ENCODE measurements at places on chromosomes 11 and 22. TPM values are rescaled to one million over a fixed set of nuclear protein-coding genes. Genes with fewer than 3 reads are reported as not detected.

Gene INPP5J
- total RNA-seq, result 4.1 TPM

Gene MPZL2
- total RNA-seq, result 81.7 TPM

Gene OR4A16
- not detected for total RNA-seq

Gene PTH
- total RNA-seq, result not detected

GRCh38 chr11:109000531-109000930 is 335.7 kb downstream of the DDX10 start:
- no peaks in the 10 kb centered on the region for H3K4me1 ChIP-seq
- no peaks in the 10 kb centered on the region for H3K36me3 ChIP-seq
- H3K27ac ChIP-seq, result no peak overlapping the region
- no peaks in the 10 kb centered on the region for H3K27me3 ChIP-seq
- DNase-seq, result no peak
- no peak overlapping the region for H3K4me3 ChIP-seq

DNA sequence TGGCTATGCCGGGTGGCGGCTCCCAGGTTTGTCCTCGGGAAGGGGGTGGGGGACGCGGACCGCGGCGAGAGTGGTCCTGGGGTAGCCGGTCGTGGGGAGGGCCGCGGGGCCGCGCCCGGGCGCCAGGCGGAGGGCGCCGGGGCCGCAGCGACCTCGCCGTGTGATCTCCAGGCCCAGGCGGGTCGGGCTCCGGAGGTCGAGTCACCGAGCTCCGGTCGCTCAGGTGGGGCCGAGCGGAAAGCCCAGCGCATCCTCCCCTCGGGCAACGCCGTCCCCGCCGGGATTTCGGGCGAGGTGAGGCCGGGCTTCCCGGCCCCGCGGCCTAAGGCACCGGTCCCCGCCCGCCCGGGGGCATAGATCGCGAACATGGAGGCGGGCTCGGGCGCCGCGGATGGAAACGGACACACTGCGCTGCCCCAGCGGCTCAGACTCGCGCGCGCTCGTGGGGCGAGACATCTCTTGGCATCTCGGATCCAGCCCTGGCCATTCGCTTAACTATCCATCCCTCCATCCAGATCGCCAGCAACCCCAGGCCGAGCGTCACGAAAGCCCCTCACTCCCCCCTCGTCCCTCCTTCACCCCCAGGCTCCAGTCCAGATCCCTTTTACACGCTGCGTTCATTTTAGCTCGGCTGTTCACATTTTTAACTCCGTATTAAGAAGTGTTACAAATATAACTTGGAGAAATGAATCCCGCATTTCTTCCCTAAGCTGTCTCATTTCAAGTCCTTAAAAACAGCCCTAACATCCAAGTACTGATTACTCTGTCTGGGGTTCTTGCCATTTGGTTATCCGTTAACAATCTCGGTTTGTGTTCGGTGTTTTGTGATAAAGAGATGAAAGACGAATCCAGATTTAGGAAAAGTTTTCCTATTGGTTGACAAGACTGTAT is 460 bp downstream of the ZC3H12C start:
- peaks cover 17% of the 10 kb centered on the region for H3K36me3 ChIP-seq
- H3K4me3 ChIP-seq, result peak overlapping the region; percentile 87
- H3K27me3 ChIP-seq, result no peaks in the 10 kb centered on the region
- peaks cover 9% of the 10 kb centered on the region for H3K4me1 ChIP-seq
- H3K27ac ChIP-seq, result peak overlapping the region; percentile 89

- H3K27ac ChIP-seq, result no peak overlapping the region
- peaks cover 22% of the 10 kb centered on the region for H3K4me1 ChIP-seq
- H3K36me3 ChIP-seq, result peaks cover 17% of the 10 kb centered on the region
- DNase-seq, result no peak
Observed at GRCh38 chr11:9616858-9617257, 43.4 kb downstream of the WEE1 start.

- peaks cover 6% of the 10 kb centered on the region for H3K36me3 ChIP-seq
- no peak for DNase-seq
- H3K27ac ChIP-seq, result no peak overlapping the region
- H3K4me1 ChIP-seq, result peaks cover 8% of the 10 kb centered on the region
Observed at GRCh38 chr11:36469881-36470802, 39.9 kb downstream of the TRAF6 start.

GRCh38 chr11:45405916-45406670 is 120.0 kb upstream of the SYT13 start:
- H3K27me3 ChIP-seq, result peaks cover 45% of the 10 kb centered on the region
- no peak overlapping the region for H3K4me3 ChIP-seq
- no peaks in the 10 kb centered on the region for H3K4me1 ChIP-seq
- no peak overlapping the region for H3K27ac ChIP-seq

GRCh38 chr11:6928916-6929315 is 2.7 kb downstream of the ZNF215 start:
- DNase-seq, result no peak
- no peak overlapping the region for H3K4me3 ChIP-seq
- H3K27me3 ChIP-seq, result peaks cover 18% of the 10 kb centered on the region
- H3K27ac ChIP-seq, result no peak overlapping the region
- peaks cover 8% of the 10 kb centered on the region for H3K36me3 ChIP-seq
- H3K4me1 ChIP-seq, result no peaks in the 10 kb centered on the region

GRCh38 chr11:30619767-30620166 is 33.6 kb upstream of the MPPED2 start:
- H3K27me3 ChIP-seq, result no peaks in the 10 kb centered on the region
- DNase-seq, result no peak
- H3K36me3 ChIP-seq, result no peaks in the 10 kb centered on the region
- no peaks in the 10 kb centered on the region for H3K4me1 ChIP-seq
- no peak overlapping the region for H3K4me3 ChIP-seq

GRCh38 chr22:24117942-24118341 is 63.3 kb upstream of the SUSD2 start:
- no peak overlapping the region for H3K27ac ChIP-seq
- H3K27me3 ChIP-seq, result no peaks in the 10 kb centered on the region
- peaks cover 8% of the 10 kb centered on the region for H3K36me3 ChIP-seq
- H3K4me3 ChIP-seq, result no peak overlapping the region
- DNase-seq, result peak; percentile 15
- no peaks in the 10 kb centered on the region for H3K4me1 ChIP-seq

GRCh38 chr11:105732611-105733010 is 122.7 kb downstream of the GRIA4 start:
- no peaks in the 10 kb centered on the region for H3K4me1 ChIP-seq
- no peaks in the 10 kb centered on the region for H3K36me3 ChIP-seq
- H3K4me3 ChIP-seq, result no peak overlapping the region
- no peaks in the 10 kb centered on the region for H3K27me3 ChIP-seq
